ENCODE measurements at places on chromosomes 7 and 10. TPM values are rescaled to one million over a fixed set of nuclear protein-coding genes. Genes with fewer than 3 reads are reported as not detected.

DNA sequence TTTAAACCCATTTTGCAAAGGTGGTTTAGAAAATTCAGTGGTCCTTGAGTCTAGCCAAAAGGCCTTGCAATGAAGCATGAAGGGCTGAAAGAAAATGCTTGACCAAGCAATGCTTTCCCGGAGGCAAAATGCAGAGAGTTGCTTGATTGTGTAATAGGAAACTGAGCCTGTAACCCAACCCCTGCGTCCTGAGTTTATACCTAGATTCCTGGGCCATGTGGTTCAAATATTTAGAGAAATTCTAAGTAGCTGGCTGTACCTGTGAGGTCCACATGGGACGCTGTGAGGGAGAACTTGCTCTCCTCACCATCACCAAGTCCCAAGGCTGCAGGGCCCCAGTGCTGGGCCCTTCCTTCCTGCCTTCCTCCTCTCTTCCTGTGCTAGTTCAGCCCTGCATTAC lies 45.7 kb downstream of the CXCL12 start:
- DNase-seq = no peak
- peaks cover 8% of the 10 kb centered on the region for H3K27me3 ChIP-seq
- no peaks in the 10 kb centered on the region for H3K36me3 ChIP-seq
- H3K4me3 ChIP-seq = no peak overlapping the region

DNA sequence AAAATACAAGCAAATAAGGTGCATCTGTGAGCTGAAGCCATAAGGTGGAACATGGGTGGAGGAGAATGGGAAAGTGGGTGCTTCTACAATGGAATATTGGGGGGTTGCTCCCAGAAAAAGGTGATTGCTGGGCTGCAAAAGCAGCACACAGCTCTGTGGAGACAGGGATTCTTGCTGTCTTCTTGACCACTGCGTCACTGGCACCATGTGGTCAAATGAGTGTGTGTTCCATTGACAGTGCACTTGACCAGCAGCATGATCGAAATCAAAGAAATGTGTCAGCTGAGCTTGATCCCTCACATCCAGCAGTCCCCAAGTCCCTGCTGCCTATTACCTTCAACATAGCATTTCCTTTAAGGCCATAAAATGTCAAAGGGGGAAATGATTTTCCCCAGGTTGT lies 56.2 kb downstream of the GPR26 start:
- no peak for DNase-seq
- H3K4me3 ChIP-seq = no peak overlapping the region
- H3K36me3 ChIP-seq = no peaks in the 10 kb centered on the region
- H3K4me1 ChIP-seq = no peaks in the 10 kb centered on the region

Gene RBM28
- total RNA-seq = 53.2 TPM

- DNase-seq = no peak
- H3K36me3 ChIP-seq = no peaks in the 10 kb centered on the region
- peak overlapping the region; percentile 29 for H3K4me3 ChIP-seq
- H3K27ac ChIP-seq = no peak overlapping the region
- H3K27me3 ChIP-seq = peaks cover 19% of the 10 kb centered on the region
- H3K4me1 ChIP-seq = no peaks in the 10 kb centered on the region
These were observed 133.8 kb upstream of the ZNF92 start for GRCh38 chr7:65239707-65240352.

Gene MYO3A
- not detected for total RNA-seq

Gene AQP1
- total RNA-seq = 0.48 TPM

GRCh38 chr7:154640266-154640865 lies 362.6 kb downstream of the PAXIP1 start:
- no peaks in the 10 kb centered on the region for H3K4me1 ChIP-seq
- H3K27ac ChIP-seq = no peak overlapping the region
- DNase-seq = no peak
- H3K36me3 ChIP-seq = no peaks in the 10 kb centered on the region
- no peak overlapping the region for H3K4me3 ChIP-seq

DNA sequence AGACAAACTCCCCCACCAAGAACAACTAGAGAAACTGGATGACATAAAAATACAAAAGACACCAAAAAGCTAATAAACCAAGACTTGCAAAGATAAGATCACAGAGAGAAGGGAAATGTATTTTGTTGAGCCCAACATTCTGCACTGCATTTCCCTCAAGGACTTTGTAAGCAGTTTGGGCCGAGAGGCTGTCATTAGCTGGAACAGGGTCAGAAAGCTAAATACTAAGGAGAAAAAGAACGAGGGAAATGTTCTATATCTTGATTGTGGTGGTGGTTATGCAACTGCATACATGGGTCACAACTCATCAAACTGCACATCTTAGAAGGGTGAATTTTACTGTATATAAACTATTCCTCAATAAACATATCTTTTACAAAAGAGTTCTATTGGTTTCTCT lies 315.0 kb downstream of the IPMK start:
- DNase-seq = no peak
- H3K27me3 ChIP-seq = no peaks in the 10 kb centered on the region
- H3K36me3 ChIP-seq = no peaks in the 10 kb centered on the region
- no peak overlapping the region for H3K27ac ChIP-seq

Gene PTF1A
- not detected for total RNA-seq

Gene CDC14C
- not detected for total RNA-seq

- H3K36me3 ChIP-seq = no peaks in the 10 kb centered on the region
- H3K4me3 ChIP-seq = no peak overlapping the region
- DNase-seq = no peak
- no peak overlapping the region for H3K27ac ChIP-seq
These were observed 32.1 kb upstream of the CALD1 start for GRCh38 chr7:134747326-134747725.

Gene LRRC4
- total RNA-seq = 1.3 TPM

DNA sequence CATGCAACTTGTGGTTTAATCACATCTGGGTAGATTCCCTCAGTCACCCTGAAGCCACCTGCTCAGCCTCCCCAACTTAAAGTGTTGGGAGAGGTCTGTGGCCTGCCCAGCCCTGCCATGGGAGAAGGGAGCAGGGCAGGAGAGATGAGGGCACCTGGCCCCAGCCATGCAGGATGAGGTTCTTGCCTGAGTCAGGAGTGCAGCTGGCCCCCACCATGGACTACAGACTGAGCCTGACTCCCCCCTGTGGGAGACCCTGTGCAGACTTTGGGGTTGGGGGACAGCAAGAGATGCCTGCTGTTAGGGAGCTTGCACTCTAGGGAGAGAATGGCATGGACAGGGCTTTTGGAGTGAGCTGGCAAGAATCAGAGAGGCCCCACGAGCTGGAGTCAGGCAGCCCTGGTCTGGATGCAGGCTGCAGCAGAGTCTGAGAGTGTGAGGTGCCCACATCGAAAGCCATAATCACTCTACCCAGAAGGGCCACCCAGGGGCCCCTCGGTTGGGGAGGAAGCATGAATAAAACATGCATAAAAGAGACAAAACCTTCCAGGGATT lies 34.7 kb upstream of the DPYSL4 start:
- no peaks in the 10 kb centered on the region for H3K4me1 ChIP-seq
- no peak overlapping the region for H3K27ac ChIP-seq
- no peak for DNase-seq

Gene MYO1G
- 406 TPM for total RNA-seq

Gene C10orf53
- not detected for total RNA-seq

Gene RBM20
- total RNA-seq = 0.40 TPM

- no peaks in the 10 kb centered on the region for H3K27me3 ChIP-seq
- H3K36me3 ChIP-seq = no peaks in the 10 kb centered on the region
- no peak overlapping the region for H3K27ac ChIP-seq
- no peak for DNase-seq
- no peaks in the 10 kb centered on the region for H3K4me1 ChIP-seq
These were observed 46.3 kb downstream of the PKD1L1 start for GRCh38 chr7:47902013-47902412.

Gene CLEC5A
- total RNA-seq = not detected

Gene EDRF1
- 25.0 TPM for total RNA-seq

Gene GNAI1
- 2.4 TPM for total RNA-seq

DNA sequence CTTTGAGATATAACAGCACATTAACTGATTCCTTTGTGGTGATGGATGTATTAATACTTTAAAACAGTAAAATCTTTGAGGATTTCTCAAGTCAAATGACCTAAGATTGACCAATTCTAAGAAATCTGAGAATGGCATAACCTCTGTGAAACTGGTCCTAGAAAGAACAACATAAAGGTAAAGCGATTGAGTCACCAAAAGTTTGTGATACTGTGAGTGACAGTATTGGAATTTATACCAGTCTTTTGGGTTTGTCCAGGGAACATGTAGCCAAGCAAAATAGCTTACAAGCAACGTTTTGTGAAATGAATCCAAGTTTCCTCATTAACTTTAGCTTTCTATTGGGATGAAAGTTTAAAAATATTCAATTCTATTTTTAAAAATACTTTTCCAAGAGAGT lies 157.4 kb upstream of the TMEM196 start:
- H3K27me3 ChIP-seq = no peaks in the 10 kb centered on the region
- H3K4me3 ChIP-seq = no peak overlapping the region
- H3K36me3 ChIP-seq = no peaks in the 10 kb centered on the region
- DNase-seq = no peak
- peaks cover 2% of the 10 kb centered on the region for H3K4me1 ChIP-seq

- H3K27me3 ChIP-seq = no peaks in the 10 kb centered on the region
- no peak for DNase-seq
- no peak overlapping the region for H3K27ac ChIP-seq
- no peak overlapping the region for H3K4me3 ChIP-seq
- no peaks in the 10 kb centered on the region for H3K36me3 ChIP-seq
These were observed 135.5 kb downstream of the C1GALT1 start for GRCh38 chr7:7317850-7318249.

DNA sequence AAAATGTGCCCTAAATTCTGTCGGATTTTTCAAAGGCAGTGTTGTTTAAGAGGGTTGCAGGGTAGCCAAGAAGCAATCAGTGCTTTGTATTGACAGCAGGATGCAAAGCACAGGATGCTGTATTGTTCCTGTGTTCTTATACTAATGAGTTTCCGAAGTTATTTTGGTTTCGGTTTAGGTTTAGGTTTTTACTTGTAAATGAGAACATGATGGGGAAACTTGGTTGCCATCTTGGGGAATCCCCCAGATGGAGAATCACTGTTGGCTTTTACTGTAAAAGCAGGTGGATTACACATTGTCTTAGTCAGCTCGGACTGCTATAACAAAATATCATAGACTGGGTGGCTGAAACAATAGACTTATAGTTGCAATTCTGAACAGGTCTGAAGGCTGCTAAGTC lies 72.1 kb downstream of the INHBA start:
- peaks cover 25% of the 10 kb centered on the region for H3K4me1 ChIP-seq
- DNase-seq = peak; percentile 41
- peaks cover 7% of the 10 kb centered on the region for H3K27me3 ChIP-seq
- no peaks in the 10 kb centered on the region for H3K36me3 ChIP-seq
- H3K4me3 ChIP-seq = no peak overlapping the region
- no peak overlapping the region for H3K27ac ChIP-seq

Gene TRRAP
- total RNA-seq = 33.5 TPM

GRCh38 chr10:97197030-97197500 lies 11.3 kb upstream of the SLIT1 start:
- H3K27ac ChIP-seq = no peak overlapping the region
- H3K4me1 ChIP-seq = peaks cover 7% of the 10 kb centered on the region
- H3K27me3 ChIP-seq = peaks cover 18% of the 10 kb centered on the region
- peak overlapping the region; percentile 13 for H3K4me3 ChIP-seq
- H3K36me3 ChIP-seq = no peaks in the 10 kb centered on the region

DNA sequence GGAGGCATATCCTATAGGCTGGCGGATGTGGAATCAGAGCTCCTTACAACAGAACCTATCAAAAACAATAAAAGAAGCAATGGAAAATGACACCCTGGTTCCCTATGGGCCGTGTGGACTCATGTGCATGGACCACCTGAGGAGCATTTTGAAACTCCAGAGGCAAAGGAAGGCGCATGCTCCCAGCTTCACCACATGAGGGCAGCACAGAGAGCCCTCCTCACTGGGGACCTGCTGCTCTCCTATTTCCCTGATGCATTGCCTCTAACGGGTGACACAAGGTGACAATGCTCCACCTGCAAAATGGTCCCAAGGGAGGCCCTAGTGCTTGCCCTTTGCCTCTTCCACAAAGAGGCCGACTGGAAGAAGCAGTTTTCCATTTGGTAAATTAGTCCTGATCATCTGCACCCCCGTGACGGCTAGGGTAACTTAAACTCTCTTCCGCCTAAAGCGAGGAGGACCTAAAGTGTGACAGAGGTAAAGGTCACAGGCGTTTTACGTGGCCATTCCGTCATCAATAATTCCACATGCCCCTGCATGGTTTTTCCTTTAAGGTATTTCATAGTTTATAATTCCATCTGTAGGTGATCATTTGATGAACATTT lies 67.7 kb downstream of the GPAM start:
- no peaks in the 10 kb centered on the region for H3K4me1 ChIP-seq
- DNase-seq = peak; percentile 66
- no peaks in the 10 kb centered on the region for H3K27me3 ChIP-seq
- no peaks in the 10 kb centered on the region for H3K36me3 ChIP-seq
- no peak overlapping the region for H3K4me3 ChIP-seq

- peaks cover 60% of the 10 kb centered on the region for H3K27me3 ChIP-seq
- peaks cover 2% of the 10 kb centered on the region for H3K4me1 ChIP-seq
- no peak overlapping the region for H3K4me3 ChIP-seq
- no peak for DNase-seq
- no peak overlapping the region for H3K27ac ChIP-seq
These were observed 8.5 kb upstream of the UNCX start for GRCh38 chr7:1224086-1224716.

DNA sequence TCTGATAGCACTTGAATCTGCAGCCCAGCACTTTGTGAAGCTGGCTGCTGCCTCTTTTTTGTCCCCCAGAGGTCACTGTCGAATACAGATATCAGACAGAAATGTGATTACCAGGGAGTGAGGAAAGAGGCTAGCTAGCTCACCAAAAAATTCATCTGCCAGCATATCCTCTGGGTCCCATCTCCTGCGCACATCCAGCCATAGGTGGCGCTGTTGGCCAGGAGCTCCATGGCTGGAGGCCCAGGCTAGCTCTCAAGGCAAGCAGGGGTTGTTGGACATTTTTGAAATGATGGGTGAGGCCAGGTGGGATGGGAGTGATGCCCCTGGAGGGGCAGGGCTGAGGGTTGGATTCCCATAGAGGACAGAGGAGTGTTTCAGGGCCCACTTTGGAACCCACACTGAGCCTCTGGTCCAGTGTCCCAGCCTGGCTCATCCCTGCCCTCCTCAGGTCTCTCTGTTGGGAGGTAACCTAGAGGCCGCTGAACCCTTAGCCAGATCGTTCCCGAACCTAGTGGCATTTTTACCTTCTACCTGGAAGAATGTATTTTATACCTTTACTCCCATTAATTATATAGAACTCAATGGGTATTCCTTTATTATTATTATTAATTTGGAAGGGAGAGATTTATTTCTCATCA lies 14.8 kb downstream of the DPCD start:
- no peak overlapping the region for H3K27ac ChIP-seq
- no peaks in the 10 kb centered on the region for H3K27me3 ChIP-seq
- peak; percentile 90 for DNase-seq
- H3K4me1 ChIP-seq = no peaks in the 10 kb centered on the region
- H3K4me3 ChIP-seq = no peak overlapping the region
- H3K36me3 ChIP-seq = peaks cover 2% of the 10 kb centered on the region

Gene TRIM50
- not detected for total RNA-seq

DNA sequence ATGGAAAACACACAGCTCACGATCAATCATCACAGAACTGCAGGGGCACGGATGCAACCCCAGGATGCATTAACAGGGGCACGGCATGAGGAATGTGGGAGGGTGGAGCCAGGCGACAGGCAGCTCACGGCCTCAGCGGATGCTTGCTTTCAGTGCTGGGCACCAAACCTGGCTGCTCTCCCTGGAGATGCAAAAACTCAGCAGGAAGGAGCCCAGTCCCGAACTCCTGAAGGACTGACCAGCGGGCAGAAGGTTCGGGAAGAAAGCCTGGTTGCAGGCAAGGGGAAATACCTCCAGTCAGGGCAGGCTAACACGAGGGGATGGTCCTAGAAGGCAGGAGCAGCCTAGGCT lies 66.8 kb downstream of the CHST15 start:
- no peak for DNase-seq
- H3K4me3 ChIP-seq = no peak overlapping the region
- H3K4me1 ChIP-seq = no peaks in the 10 kb centered on the region
- H3K36me3 ChIP-seq = no peaks in the 10 kb centered on the region
- no peaks in the 10 kb centered on the region for H3K27me3 ChIP-seq

Data from activated naive CD4-positive, alpha-beta T cell treated with anti-CD3 and anti-CD28 coated beads for 36 hours (primary cell).